ENCODE measurements at places on chromosomes 4 and X.

DNA sequence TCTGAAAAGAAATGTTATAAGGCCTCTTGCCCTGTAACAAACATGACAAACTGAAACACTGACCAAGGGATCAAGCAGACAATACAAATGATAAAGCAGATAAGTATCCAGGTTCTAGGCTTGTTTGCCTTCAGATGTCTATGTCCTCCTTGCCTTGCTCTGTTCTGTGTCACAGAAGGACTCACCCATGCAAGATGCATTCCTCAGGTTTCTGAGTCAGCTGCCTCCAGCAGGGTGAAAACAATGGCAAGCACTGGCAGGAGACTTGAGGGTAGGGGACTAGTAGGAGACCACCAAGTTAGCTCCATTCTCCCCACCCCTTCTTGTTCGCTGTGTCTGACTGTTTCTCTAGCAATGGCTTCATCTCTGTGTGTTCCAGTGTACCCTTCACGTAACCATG is 76.6 kb upstream of the CXXC4 start:
- no peak overlapping the region for H3K4me3 ChIP-seq
- no peak overlapping the region for H3K27ac ChIP-seq
- H3K4me1 ChIP-seq = peaks cover 8% of the 10 kb centered on the region
- no peak for DNase-seq

GRCh38 chr4:8105306-8106100 is 53.1 kb downstream of the ABLIM2 start:
- H3K27me3 ChIP-seq = no peaks in the 10 kb centered on the region
- no peak for DNase-seq
- no peaks in the 10 kb centered on the region for H3K36me3 ChIP-seq
- H3K27ac ChIP-seq = no peak overlapping the region
- H3K4me1 ChIP-seq = no peaks in the 10 kb centered on the region
- no peak overlapping the region for H3K4me3 ChIP-seq

DNA sequence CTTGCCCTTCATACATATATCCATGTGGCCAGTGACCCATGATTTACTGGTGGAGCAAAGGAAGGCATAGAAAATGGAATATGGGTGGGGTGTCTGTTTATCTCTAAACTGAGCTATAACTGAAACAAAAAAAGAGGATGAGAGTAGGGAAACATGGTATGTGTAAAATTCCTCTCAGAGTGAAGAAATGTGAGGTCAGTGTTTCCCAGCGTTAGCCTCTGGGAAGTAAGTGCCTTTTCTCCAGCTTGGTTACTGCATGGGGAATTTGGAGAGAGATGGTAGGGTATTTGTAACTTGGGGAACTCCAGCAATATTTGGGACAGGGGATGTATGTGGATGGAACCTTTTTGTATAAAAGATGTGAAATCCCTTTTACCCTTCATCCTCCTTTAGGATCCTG is 89.4 kb downstream of the AFF1 start:
- H3K4me3 ChIP-seq = no peak overlapping the region
- peak overlapping the region; percentile 84 for H3K27ac ChIP-seq
- H3K36me3 ChIP-seq = no peaks in the 10 kb centered on the region
- H3K4me1 ChIP-seq = peaks cover 88% of the 10 kb centered on the region
- DNase-seq = no peak

DNA sequence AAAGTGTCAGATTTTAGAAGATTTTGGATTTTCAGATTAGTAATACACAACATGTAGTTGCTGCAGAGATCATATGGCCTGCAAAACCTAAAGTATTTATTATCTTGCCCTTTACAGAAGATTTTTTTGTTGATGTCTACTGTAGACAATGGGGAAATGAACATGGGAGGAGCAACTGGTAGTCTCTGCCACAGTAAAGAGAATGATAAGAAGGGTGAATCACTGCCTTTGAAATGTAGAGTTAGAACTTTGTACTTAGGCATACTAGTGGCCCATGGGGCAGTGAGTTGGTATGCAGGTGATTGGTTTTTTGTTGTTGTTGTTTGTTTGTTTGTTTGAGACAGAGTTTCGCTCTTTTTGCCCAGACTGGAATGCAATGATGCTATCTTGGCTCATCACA is 50.1 kb downstream of the GAB1 start:
- no peak for DNase-seq
- peaks cover 89% of the 10 kb centered on the region for H3K4me1 ChIP-seq
- H3K4me3 ChIP-seq = no peak overlapping the region

DNA sequence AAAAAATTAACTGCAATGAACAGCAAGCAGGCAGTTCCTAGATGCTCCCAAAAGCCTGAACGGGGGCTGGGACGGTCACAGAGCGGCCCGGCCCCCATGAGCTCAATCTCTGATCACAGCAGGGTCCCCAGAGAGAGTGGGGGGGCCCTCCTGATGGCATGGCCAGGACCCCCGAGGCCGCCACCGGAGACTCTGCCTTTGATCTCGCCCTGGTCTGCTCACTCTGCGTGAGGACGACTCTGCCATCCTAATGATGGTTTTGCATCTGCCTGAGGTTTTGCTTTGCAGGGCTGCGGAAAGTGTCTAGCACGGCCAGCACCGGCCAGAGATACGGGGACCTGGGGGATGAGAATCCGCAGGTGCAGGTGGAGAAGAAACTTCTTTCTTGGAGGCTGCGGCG is 103.8 kb downstream of the SHOX start:
- no peak overlapping the region for H3K4me3 ChIP-seq
- no peaks in the 10 kb centered on the region for H3K36me3 ChIP-seq
- H3K27ac ChIP-seq = no peak overlapping the region

- no peak overlapping the region for H3K27ac ChIP-seq
- H3K4me3 ChIP-seq = no peak overlapping the region
- H3K36me3 ChIP-seq = no peaks in the 10 kb centered on the region
- H3K27me3 ChIP-seq = no peaks in the 10 kb centered on the region
Measured at GRCh38 chrX:42973321-42973720, 195.4 kb upstream of the PPP1R2C start.

DNA sequence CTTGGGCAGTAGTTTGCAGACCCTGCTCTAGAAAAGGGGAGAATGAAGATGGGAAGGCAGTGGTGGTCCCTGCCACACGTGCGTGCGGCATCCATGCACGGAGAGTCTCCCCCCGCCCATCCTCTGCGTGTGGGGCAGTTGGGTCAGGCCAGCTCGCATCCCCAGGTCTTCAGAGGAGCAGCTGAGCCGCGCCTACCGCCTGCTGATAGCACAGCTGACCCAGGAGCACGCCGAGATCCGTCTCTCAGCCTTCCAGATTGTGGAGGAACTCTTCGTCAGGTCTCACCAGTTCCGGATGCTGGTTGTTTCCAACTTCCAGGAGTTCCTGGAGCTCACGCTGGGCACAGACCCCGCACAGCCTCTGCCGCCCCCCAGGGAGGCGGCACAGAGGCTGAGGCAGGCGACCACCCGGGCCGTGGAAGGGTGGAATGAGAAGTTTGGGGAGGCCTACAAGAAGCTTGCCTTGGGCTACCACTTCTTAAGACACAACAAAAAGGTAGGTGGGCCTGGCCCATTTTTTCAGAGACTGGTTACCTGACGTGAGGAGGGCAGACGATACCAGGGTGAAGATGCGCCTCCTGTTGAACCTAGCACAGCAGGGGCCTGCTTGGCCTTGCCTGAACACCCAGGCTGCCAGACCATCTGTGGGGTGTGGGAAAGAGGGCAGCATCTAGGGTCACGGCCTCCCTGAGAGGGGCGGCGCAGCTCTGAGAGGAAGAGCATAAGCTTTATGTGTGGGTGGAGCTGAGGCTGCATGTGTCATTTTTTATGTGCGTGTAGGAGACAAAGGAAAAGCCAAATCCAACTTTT is 2.6 kb downstream of the UVSSA start:
- no peaks in the 10 kb centered on the region for H3K27me3 ChIP-seq
- DNase-seq = no peak
- H3K4me1 ChIP-seq = no peaks in the 10 kb centered on the region
- no peak overlapping the region for H3K4me3 ChIP-seq
- peak overlapping the region; percentile 97 for H3K27ac ChIP-seq
- peaks cover 15% of the 10 kb centered on the region for H3K36me3 ChIP-seq

DNA sequence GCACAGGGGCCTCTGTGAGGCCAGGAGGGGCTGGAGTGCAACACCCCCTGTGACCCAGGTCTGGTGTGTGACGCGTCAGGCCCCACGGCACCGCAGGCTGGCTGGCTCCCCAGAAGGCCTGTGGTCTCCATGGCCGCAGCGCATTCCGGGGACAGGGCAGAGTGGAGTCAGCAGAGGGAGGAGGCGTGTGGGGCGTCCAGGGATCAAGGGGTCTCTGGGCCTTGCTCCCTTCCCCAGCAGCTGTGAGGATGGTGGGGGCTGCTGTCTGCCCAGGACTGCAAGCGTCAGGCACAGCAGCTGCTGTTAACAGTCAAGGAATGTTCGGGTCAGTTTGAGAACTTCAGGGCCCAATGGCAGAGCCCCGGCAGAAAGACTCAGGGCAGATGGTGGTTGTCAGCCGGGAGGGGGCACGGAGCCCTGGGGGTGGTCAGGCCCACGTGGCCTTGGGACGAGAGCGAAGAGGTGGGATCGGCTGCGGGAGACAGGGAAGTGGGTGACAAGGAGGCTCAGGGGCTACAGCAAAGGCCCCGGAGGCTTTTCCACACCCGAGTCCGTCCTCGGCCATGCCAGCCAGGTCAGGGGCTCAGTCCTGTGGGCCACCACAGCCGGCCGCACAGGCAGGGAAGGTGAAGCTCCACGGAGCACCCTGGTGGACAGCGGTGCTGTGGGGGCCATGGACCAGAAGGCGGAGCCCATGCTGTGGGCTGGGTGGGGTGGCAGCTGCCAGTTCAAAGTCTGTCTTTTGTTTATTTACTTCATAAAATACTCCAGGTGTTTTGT is 18.3 kb downstream of the PCGF3 start:
- H3K36me3 ChIP-seq = no peaks in the 10 kb centered on the region
- H3K27me3 ChIP-seq = no peaks in the 10 kb centered on the region
- no peak overlapping the region for H3K27ac ChIP-seq
- peaks cover 14% of the 10 kb centered on the region for H3K4me1 ChIP-seq

DNA sequence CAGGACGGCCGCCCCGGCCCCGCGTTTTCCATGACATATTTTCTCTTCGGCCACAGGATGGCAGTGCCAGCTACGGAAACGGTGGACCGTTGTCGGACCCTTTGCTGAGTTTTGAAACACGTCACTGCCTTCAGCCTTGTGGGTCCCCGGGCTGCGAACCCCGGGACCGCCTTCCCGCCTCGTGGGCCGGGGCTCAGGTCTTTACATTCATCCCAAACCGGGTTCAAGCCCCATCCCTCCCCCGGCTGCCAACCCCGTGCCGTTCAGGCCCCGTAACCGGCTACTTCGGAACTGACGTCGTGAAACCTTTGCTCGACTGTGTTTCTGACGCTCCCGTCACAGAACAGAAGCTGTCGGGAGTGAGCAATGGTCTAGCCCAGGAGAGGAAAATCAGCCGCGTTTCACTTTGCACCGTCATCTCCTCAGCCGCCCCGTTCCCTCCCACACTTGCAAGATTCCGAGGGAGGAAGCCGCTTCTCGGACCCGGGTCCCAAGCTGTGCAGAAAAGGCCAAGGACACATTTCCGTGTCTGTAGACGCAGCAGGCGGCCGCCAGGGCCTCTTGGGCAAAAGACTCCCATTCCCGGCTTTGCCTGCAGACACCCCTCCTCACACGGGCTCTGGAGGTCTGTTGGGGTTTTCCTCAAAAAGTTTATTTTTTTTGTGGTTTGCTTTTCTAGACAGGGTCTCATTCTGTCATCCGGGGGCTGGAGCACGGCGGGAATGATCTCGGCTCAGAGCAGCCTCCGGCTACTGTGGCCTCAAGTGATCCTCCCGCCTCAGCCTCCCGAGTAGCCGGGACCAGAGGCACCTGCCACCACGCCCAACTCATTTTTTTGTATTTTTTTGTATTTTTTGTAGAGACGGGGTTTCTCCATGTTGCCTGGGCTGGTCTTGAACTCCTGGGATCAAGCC is 41.4 kb upstream of the PPP2R3B start:
- H3K4me1 ChIP-seq = no peaks in the 10 kb centered on the region
- H3K27ac ChIP-seq = no peak overlapping the region
- no peak overlapping the region for H3K4me3 ChIP-seq
- peak; percentile 58 for DNase-seq
- peaks cover 67% of the 10 kb centered on the region for H3K27me3 ChIP-seq

- no peaks in the 10 kb centered on the region for H3K36me3 ChIP-seq
- peaks cover 11% of the 10 kb centered on the region for H3K4me1 ChIP-seq
- H3K27ac ChIP-seq = no peak overlapping the region
Measured at GRCh38 chrX:38192007-38192810, 28.5 kb downstream of the SRPX start.

DNA sequence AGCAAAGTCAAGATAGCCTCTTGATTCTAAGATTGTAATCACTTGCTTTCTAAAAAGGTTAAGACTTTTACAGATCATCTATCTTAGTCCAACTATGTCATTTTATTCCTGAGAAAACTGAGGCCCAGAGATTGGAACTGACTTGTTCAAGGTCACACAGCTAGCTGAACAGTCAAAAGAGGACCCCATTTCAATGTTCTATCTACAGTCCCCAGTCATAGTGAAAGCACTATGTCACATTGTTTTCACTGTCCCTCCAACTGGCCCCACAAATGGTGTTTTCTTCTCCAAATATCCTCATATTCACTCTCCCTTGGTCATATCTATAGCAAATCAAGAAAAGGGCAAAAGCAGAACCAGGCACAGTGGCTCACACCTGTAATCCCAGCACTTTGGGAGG is 145.2 kb downstream of the OPHN1 start:
- no peak overlapping the region for H3K27ac ChIP-seq
- no peak overlapping the region for H3K4me3 ChIP-seq
- no peak for DNase-seq
- no peaks in the 10 kb centered on the region for H3K4me1 ChIP-seq
- H3K27me3 ChIP-seq = no peaks in the 10 kb centered on the region

GRCh38 chrX:112941209-112941837 is 100.7 kb upstream of the AMOT start:
- no peaks in the 10 kb centered on the region for H3K36me3 ChIP-seq
- DNase-seq = no peak
- H3K27ac ChIP-seq = no peak overlapping the region
- H3K27me3 ChIP-seq = no peaks in the 10 kb centered on the region

DNA sequence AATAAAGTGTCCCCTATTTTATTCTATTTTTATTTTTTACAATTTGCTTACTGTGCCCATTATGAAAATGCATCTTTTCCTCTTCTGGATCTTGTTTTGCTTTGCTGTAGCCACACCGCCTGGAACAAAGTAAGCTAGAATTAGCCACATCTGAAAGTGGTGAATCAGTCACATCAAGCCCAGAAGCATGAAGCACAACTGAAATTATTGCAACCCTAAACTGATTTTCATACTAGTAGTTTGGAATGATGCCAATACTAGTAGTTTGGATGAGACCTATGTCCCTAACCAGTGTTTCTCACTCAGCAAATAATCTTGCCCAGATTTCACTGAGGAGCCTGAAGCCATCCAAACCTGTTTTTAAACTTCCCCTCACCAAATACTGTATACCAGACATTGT is 303.0 kb downstream of the EPHA5 start:
- no peak for DNase-seq
- no peak overlapping the region for H3K4me3 ChIP-seq
- H3K27ac ChIP-seq = no peak overlapping the region
- H3K4me1 ChIP-seq = no peaks in the 10 kb centered on the region

DNA sequence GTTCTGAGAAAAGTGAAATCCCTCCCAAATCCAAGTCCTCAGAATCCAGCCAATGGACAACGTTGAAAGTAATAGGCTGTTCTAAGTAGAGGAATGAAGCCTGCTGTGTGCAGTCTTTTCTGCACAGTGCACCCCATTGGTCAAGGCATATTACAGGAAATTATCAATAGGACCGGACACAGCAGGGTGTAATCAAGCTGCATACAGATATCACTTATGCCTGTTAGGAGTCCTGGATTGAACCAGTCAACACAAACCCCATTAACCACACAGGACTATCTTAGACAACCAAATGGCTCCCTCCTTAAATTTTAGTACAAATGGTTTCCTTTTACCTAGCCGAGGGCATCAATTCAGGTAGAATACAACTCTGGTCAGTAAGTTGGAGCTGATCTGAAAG is 34.2 kb upstream of the MAGEA8 start:
- no peaks in the 10 kb centered on the region for H3K36me3 ChIP-seq
- H3K27ac ChIP-seq = no peak overlapping the region
- H3K4me1 ChIP-seq = no peaks in the 10 kb centered on the region
- H3K4me3 ChIP-seq = no peak overlapping the region

Measured in sigmoid colon (tissue), 7 donors.